ENCODE measurements at places on chromosomes 1 and 21.

GRCh38 chr1:61287014-61287413 lies 204.7 kb downstream of the NFIA start:
- DNase-seq, result no peak

DNA sequence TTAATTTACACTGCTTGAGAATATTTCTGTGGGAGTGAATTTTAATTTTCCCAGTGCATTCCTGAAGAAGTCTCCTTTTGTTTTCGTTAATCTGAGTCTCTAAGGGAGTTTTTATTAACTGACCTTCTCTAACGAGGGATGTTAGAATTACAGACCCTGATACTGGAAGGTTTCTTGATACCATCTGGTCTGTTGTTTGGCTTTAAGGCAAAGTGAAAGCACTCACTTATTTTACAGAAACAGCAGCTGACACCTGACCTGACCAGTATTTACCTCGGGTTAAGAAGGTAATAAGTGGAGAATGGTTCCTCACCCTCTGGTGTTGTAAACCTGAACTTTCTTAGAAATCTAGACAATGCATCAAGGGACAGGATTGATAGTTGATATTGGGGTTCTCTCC lies 12.4 kb downstream of the CDC14A start:
- DNase-seq, result no peak

DNA sequence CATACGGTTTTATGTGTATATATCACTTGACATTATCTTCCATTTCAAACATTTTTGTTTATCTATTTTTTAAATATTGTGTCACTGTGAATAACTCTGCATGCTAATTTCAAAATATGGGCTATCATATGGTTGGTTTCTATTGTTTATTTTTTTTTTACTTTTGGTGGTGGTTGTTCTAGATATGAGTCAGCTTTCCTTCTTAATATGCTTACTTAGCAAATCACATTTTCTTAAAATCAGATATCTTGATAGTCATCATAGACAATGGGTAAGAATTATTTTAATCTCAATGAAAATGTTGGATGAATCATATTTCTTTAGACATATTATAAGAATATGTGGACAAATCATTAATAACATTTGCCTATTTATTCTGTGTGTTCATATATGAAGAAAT lies 881.5 kb downstream of the BRINP3 start:
- no peak for DNase-seq

- no peak for DNase-seq
These were observed 14.8 kb downstream of the ALX3 start for GRCh38 chr1:110055493-110056284.

GRCh38 chr1:63122079-63122478 lies 200.3 kb upstream of the FOXD3 start:
- DNase-seq, result no peak

DNA sequence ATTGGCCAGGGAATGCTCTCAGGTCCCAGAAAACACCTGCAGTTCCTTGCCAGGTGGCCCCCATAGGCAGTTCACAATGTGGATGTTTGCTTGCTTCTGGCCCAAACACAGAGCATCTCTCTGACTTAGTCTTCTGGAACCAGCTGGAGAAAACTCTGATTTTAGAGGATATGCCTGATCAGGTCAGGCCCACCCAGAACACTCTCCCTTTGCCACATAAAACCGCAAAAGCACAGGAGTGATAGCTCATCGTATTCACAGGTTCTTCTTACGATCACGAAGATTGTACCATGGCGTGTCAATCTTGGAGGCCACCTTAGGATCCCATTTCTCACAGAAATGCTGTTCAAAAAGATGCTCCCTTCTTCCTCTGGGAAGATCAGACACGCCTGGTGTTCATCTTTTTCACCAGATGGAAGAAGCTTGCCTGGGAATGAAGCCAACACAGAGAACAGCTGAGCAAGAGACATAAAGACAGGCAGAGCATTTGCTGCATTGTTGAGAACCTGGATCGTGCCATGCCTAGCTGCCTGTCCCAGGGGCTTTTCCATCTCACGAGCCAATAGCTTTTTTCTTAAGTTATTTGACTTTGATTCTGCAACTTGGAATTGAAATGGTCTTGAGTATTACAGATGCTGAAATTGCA lies 11.6 kb upstream of the CD247 start:
- DNase-seq, result no peak

DNA sequence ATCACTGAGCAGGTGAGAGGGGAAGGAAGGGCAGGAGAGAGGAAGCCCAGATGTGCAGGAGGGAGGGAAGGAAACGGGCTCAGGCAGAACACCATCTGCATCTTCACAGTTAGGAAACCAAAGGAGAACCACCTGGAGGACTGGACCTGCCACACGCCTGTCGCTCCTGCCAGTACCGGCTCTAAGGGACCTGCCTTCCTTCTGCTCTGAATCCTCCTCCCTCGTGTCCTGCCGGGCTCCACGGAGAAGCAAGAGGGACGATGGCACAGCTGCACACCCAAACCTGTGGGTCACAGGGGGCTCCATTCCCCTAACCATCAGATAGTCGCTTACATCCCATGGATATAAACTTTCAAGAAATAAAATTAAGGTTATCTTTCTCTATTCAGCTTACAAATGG lies 56.1 kb downstream of the TOR1AIP2 start:
- no peak for DNase-seq

DNA sequence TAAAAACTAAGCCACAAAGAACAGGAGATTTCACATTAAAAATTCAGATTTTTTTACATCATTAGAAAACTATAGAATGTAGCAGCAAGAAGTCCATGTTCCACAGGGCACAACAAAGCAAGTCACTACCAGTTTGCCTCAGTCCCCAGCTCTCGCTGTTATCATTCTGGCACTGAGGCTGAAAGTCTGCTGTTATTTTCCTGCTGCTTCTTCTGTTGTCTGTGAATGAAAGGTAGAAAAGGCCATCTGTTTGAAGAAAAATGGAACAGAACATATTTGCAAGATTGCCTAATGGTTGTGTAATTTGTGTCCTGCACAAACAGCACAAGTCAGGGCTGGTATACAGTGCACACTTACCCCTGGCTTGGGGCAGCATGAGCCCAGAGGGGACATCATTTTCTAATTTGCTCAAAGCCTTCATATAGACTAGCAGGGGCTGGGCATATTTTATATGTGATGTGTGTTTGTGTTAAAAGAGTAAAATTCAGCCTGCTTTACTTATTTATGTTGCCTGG lies 105.6 kb upstream of the COG2 start:
- no peak for DNase-seq

GRCh38 chr1:236099355-236099974 lies 34.6 kb upstream of the NID1 start:
- DNase-seq, result no peak

DNA sequence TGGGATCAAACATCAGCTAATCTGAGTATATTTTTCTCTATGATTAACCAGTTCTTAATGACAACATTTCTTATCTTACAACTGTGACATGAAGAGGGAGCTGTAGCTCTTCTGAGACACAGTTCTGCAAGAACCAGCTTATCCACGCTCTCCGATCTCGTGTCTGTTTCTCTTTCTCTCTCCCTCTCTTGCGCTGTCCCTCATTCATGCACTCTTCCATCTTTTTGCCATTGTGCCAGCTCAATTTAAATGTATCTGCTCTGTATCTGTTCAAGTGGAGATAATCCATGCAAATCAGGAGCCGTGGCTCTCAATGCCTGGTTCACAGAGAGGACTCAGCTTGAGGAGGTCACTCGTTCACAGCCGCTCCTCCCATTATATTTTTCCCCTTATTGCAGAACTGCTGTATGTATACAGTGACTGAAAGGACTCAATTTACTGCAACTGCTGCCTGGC lies 494.7 kb upstream of the ADGRL2 start:
- no peak for DNase-seq

DNA sequence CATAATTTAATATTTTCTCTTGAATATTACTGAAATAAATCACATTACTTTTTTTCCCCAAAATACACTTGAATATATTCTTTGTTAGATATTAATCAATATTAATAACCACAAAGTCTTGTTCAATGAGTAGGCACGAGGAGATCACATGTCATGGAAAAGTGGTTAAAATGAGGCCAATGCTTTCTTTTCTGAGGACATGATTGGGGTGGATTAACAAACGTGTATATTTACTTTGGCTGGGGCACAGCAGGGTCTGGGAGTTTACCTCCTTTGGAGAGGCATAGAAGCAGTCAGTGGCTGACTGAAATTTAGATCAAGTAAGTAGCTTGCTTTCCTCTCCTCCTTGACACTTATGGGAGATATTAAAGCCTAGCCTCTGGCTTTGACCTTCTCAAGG lies 664.3 kb upstream of the B3GALT2 start:
- DNase-seq, result no peak

DNA sequence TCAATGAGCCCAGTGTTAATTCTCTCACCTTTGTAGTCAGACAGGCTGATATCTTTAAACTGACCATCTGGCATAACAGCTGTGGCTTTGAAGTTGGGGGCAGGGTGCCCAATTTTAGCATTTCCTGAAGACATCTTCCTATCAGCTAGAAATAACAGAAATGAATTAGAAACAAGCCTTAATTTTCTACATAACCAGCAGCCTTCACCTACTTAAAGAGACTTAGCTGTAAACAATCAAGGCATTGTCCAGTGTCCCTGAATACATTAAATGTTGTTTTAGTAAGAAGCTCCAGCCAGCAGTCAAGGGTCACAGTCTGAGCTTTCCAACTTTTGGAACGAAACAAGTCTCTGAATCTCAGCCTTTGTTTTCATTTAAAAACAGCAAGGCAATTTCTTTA lies 2.8 kb downstream of the PRDX1 start:
- no peak for DNase-seq

- DNase-seq, result no peak
These were observed 24.8 kb upstream of the CITED4 start for GRCh38 chr1:40887012-40887378.

- no peak for DNase-seq
These were observed 7.9 kb upstream of the FUBP1 start for GRCh38 chr1:77986810-77987209.

DNA sequence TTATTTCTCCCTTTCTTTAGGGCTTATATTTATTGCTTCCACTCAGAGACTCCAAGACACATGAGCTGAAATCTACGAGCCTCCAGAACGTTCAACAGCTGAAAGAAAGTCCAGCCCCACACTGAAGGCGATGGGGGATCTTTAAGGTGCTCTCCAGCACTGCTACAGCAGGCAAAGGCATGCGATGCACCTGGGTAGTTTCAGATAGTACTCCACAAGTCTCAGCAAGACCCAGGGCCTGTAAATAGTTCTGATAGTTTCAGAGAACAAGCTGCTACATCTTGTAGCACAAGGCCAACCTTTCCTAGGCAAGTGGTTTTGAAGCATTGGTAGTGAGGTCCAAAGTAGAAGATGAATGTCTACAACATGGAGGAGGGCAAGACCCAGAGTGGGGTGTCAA lies 2.2 kb upstream of the HSD3B1 start:
- DNase-seq, result no peak

- DNase-seq, result no peak
These were observed 144.7 kb downstream of the CASZ1 start for GRCh38 chr1:10651793-10652192.

DNA sequence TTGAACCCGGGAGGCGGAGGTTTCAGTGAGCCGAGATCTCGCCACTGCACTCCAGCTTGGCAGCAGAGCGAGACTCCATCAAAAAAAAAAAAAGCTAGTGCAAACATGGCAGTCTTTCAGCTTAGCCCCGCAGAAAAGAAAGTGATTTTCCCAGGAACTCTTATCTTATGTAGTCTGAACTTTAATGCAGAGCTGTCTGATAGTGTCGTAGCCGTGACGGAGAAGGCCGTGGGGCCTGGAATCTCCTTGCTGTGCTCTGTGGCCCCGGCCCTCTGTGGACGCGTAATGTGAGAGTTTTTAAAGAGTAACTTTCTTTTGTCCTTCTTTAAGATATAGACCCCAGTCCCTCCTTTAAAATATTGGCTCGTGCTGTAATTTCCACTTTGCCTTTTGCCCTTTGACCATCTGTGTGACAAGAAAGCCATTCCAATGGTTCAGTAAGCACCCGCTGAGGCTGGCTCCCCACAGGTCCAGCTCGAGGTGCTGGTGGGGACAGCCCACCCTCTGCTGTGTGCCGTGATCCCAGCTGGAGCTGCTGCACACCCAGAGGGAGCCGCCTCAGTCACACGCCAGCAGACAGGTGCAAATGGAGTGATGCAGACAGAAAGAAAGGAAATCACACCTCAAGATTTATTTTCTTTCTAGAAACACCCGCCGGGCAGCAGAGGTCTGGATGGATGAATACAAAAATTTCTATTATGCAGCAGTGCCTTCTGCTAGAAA lies 164.0 kb downstream of the PGBD5 start:
- DNase-seq, result no peak

GRCh38 chr1:55640708-55641473 lies 425.7 kb upstream of the USP24 start:
- DNase-seq, result no peak

GRCh38 chr1:223716302-223716862 lies 4.0 kb downstream of the CAPN2 start:
- DNase-seq, result no peak

GRCh38 chr21:45867671-45868081 lies 113.9 kb upstream of the COL6A1 start:
- DNase-seq, result no peak

DNA sequence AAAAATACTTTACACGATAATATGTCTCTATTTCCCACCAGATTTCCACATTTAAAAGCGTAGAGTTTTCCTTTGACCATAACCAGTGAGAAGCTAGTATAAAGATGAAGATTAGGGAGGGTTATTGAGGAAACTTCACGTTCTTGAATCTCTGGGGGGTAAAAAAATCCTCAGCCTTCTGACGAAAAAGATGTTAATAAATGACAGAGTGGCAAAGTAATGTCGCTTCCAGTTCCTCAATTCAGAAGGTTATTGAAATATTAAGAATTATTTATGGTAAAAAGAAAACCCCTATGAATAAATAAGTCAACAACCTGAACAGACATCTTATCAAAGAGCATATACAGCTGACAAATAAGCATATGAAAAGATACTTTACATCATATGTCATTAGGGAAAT lies 241.0 kb downstream of the GPATCH2 start:
- no peak for DNase-seq

- no peak for DNase-seq
These were observed 2.3 kb downstream of the TCHH start for GRCh38 chr1:152112885-152113432.

DNA sequence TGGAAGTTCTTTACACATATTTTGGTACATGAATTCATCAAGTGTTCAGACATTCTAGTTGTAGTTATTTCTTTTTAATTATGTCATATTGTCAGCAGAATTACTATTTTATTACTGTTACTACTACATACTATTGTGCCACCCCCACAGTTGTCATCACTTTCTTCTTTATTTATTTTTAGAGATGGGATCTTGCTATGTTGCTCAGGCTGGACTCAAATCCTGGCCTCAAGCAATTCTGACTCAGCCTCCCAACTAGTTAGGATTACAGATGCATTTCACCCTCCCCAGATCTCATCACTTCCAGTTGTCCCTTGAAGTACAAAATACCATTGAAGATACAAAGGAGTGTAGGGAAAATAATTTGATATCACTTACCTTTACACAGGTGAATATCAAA lies 258.0 kb downstream of the KCTD3 start:
- no peak for DNase-seq

GRCh38 chr1:216710055-216710454 lies 13.2 kb downstream of the ESRRG start:
- no peak for DNase-seq

DNA sequence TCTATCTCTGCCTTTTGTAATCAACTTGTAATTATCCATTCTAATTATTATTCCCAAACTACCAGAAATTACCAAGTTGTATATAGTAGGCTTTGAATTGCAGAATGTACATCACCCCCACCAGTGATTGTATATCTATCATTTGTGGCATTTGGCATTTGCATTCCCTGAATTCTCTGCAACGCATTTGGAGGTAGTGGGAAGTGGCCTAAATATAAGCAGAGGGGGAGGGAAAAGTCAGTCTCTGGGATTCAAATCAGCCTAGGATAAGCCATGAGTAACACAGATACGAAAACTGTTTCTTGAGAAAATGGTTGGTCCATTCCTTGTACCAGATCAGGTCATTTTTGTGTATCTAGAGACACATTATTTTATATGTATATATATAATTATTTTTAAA lies 20.7 kb downstream of the DDX20 start:
- DNase-seq, result no peak
